ENCODE measurements at places on chromosomes 1 and 21.

DNA sequence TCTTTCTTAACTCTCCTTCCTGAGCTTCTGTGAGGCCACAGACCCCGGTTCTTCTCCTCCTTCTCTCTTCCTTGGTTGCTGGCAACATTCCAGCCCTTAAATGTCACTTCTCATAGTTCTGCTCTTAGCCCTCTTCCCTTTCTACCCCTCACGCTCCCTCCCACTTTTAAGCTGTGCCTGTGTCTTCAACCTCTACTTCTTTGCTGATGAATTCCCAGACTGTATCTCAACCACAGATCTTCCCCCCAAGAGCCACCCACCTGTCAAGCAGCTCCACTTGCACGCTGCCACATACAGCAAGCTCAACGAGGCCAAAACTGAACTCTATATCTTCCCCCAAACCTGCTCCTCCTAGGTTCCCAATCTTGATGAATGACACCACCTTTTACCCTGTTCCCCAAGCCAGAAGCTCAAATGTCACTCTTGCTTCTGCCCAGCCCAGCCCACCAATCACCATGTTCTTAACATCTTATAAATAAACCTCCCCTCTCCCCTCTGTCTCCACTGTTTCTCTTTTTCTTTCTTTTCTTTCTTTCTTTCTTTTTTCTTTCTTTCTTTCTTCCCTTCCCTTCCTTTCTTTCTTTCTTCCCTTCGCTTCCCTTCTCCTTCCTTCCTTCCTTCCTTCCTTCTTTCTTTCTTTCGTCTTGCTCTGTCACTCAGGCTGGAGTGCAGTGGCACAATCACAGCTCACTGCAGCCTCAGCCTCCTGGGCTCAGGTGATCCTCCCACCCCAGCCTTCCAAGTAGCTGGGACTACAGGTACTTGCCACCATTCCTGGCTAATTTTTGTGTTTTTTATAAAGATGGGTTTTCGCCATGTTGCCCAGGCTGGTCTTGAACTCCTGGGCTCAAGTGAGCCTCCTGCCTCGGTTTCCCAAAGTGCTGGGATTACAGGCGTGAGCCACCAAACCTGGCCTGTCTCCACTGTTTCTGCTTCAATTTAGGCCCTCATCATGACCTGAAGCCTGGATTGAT is 19.8 kb upstream of the PTP4A2 start:
- DNase-seq: no peak

- no peak for DNase-seq
Measured at GRCh38 chr1:46582972-46583371, 21.1 kb downstream of the MKNK1 start.

GRCh38 chr21:28644762-28645161 is 347.9 kb downstream of the LTN1 start:
- DNase-seq: no peak

- no peak for DNase-seq
Measured at GRCh38 chr1:207314816-207315215, 6.7 kb upstream of the CD55 start.

DNA sequence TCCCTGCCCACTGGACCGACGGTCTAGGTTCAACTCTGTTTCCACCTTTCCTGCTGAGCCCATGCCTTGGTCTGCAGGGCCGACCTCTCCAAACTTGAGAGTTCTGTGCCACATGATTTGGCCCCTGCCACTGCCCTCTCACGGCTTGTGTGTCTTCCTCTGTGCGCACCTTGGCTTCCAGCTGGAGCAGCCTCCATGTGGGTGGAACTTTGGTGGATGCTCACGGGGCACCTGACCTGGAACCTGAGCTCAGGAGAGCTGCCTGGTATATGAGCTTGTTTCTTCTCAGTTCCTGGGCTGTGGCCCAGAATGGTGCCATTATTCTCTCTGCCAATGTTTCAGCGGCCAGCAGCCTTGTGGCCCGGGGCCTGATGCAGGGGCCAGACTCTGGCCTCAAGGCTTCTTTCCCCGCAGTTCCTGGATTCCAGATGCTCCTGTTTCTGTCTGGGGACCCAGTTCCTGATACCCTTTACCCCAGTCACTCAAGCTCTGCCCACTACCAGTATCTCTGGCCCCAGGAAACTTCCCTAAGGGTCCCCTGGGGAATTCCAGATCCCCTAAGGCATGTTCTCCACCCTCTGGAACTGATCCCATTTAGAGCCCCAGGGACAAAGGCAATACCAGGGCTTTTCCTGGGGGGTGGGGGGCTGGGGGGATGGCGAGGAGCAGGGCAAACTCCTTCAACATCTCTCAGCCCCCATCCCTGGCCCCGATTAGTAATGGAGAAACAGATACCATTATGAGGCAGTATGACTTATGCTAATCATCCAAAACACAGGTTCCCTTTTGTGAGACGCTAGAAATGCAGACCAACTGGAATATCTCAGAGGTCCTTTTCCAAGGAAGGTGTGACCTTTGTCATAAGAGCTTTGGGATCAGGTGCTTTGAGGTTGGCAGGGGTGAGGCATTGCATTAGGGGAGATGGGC is 11.1 kb downstream of the QSOX1 start:
- DNase-seq: no peak

DNA sequence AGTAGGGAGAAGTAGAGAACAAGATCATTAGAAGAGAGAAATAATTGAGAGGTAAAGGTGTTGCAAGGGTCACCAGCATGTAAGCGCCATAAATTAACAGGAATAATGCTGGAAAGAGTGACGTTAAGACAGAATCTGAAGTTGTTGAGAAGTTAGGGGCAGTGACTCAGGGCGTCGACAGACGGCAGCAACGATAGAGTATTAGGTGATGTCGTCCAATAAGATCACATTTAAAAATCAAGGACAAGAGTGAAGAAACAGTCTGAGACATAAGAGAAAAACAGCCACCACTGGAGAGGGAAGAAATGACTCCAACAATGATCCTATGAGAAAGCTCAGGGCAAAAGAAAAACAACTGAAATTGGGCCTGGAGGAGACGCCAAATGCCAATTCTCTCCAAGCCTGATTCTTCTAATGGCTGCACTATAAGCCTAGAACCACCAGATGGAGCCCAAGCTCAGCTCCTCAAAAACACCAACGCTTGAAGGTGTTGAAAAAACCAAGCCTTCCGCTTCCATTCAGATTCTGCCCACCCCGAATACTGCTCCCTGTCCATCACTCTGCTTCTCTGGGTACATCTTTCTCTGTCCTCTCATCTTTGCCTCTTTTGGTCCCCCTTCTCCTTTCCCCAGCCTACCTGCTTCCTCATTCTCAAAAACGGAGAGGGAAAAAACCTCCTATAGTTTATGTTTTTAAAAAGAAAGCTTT is 70.0 kb downstream of the LUZP1 start:
- peak; percentile 52 for DNase-seq

- DNase-seq: no peak
Measured at GRCh38 chr1:33636209-33636608, 163.8 kb downstream of the ZSCAN20 start.
